ENCODE measurements at places on chromosomes 11 and 22.

GRCh38 chr11:47352556-47352955 is at the start of gene MYBPC3:
Gene MYBPC3 (minus strand): TSS chr11:47352702. CDS start chr11:47352647, 55 bp downstream.
- no peak for DNase-seq

- DNase-seq: no peak
These were observed 33.5 kb upstream of the EMID1 start for GRCh38 chr22:29172216-29172615.

GRCh38 chr11:13831696-13832095 is 130.8 kb upstream of the SPON1 start:
- no peak for DNase-seq

GRCh38 chr11:67404515-67405195 is 772 bp downstream of the TBC1D10C start:
- peak; percentile 65 for DNase-seq

- no peak for DNase-seq
These were observed 34.3 kb downstream of the ETS1 start for GRCh38 chr11:128552783-128553661.

Measured in activated CD4-positive, alpha-beta T cell treated with anti-CD3 and anti-CD28 coated beads for 4 hours (primary cell).